ENCODE measurements at places on chromosomes 7 and 10. TPM values are rescaled to one million over a fixed set of nuclear protein-coding genes. Genes with fewer than 3 reads are reported as not detected.

CTAGE4 gene
- total RNA-seq: 0.30 TPM

PKD2L1 gene
- total RNA-seq: not detected

PRKCQ gene
- total RNA-seq: 0.55 TPM

GCK gene
- 0.51 TPM for total RNA-seq

OR6V1 gene
- total RNA-seq: not detected

HTRA1 gene
- total RNA-seq: 192 TPM

KCND2 gene
- not detected for total RNA-seq

CYP3A4 gene
- not detected for total RNA-seq

COL13A1 gene
- 47.5 TPM for total RNA-seq

FKBP6 gene
- total RNA-seq: not detected

SYT15 gene
- total RNA-seq: 0.75 TPM

PRLHR gene
- not detected for total RNA-seq

CACNA2D1 gene
- total RNA-seq: 42.1 TPM

MARVELD1 gene
- 78.3 TPM for total RNA-seq
